Stimulated activated CD8-positive, alpha-beta memory T cell treated with anti-CD3 and anti-CD28 coated beads, Interleukin-4, amount 100 ng/mL, for 4 hours (primary cell): ENCODE measurements at places on chromosomes 3 and 15.

GRCh38 chr15:58520936-58521292 lies 89.1 kb downstream of the LIPC start:
- DNase-seq = no peak

- no peak for DNase-seq
These were observed 143.8 kb downstream of the ATP10A start for GRCh38 chr15:25719101-25719985.

- DNase-seq = no peak
These were observed 6.4 kb upstream of the GALK2 start for GRCh38 chr15:49163678-49164077.

DNA sequence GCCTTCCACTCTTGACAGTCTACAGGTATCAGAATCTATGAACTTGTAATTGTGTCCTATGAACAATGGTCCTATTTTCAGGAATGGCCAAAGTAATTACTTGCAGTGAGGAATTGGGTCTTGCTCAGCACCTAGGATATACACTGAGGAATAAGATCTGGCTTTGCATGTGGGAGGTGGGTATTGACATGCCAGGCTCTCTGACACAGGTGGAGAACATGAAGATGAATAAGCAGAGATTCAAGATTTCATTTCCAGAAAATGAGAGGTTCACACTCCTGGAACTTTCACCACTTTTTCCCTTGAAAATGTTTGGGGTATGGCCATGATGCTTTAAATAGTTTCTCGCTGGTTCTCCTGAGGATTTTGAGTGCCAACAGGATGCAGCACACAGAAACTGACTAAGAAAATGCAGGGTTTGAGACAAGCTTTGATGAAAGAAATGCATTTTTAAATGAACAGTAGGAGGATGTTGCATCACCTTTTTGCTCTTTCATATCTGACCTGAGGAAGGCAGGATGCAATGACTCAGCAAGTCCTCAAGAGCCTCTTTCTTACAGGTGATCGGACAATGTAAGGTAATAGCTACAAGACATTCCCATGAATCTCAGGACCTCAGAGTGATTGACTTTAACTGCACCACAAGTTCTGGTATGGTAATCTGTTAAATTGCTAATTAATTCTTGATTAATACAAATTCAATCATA lies 3.7 kb downstream of the HRG start:
- DNase-seq = no peak

DNA sequence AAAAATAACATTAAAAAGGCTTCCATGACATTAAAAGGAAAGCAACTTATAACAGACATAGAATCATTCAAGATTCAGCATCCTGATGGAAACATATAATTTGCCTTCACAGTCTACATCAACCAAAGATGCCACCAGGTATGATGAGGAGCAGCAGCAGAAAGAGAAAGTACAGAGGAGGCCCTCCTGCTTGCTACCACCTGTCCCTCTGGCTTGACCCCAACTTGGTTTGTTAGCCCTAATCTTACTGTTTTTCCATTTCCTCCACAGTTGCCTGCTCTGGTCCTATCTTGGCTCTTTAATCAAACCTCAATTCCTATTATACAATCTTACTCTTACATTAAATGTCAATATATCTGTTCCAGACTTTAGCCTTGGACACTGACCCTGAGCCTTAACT lies 171.3 kb downstream of the DPH6 start:
- no peak for DNase-seq

GRCh38 chr3:190323246-190323626 lies 990 bp upstream of the CLDN1 start:
- DNase-seq = no peak

GRCh38 chr3:129592381-129593131 lies 13.9 kb downstream of the PLXND1 start:
- DNase-seq = no peak

DNA sequence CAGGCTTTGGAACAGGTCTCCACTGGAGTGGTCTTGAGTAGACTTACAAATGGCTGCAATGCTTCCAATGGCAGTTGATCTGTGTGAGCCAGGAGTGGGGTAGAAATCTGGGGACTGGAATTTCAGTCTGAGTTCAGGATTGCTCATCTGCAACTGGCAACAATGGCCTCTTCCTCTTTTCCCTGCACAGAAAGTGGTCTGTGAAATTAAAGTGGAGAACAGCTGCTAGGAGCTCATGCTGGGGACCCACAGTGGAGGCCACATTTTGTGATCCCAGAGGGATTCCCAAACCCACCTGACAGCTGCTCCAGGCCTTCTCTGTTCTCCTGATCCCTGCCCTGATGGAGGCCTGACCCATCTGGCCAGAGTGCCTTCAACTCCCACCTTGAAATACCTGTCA lies 49.6 kb downstream of the CEMIP start:
- no peak for DNase-seq

DNA sequence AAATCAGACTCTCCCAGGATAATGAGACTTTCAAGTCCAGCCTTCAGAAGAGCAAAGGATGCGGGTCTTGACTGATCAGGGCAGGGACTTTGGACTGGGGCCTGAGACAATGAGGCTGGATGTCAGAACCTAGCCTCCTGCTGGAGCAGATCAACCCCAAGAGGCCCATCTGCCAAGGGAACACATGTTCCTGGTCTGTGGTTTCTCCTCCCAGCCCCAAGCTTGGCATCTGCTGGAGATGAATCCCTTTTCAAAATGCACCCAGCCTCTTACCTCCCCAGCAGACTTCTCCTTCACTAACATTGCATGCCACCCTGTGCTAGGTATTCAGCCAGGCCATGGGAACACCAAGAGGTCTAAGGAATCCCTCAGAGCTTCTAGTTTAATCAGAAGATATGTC lies 43.7 kb upstream of the MFGE8 start:
- DNase-seq = no peak
